Caudate nucleus (tissue), 63 donors: ENCODE measurements at places on chromosomes 2 and 18.

GRCh38 chr2:12661489-12661888 is 55.2 kb upstream of the TRIB2 start:
- DNase-seq: no peak

DNA sequence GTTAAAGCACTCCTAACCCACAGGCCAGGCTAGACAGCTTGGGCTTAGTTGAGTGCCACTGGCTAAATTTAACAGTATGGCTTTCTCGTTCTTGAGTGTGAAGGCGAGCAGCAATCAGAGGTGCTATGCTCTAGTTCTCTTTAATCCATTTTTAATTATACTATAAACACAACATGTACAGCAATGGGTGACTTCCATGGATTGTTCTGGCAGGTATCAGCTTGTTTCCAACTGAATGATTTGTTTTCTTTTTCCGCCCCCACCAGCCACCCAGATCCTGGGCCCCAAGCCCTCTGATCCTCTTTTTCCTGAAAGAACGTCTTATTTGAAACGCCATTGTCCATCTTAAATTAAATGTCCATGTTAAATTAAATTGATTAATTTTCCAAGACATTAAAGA is 244.8 kb downstream of the IKZF2 start:
- DNase-seq: no peak

GRCh38 chr18:4854671-4855070 is 342.4 kb downstream of the AKAIN1 start:
- DNase-seq: no peak

- DNase-seq: no peak
Observed at GRCh38 chr18:8208716-8209115, 400.5 kb upstream of the RAB12 start.

DNA sequence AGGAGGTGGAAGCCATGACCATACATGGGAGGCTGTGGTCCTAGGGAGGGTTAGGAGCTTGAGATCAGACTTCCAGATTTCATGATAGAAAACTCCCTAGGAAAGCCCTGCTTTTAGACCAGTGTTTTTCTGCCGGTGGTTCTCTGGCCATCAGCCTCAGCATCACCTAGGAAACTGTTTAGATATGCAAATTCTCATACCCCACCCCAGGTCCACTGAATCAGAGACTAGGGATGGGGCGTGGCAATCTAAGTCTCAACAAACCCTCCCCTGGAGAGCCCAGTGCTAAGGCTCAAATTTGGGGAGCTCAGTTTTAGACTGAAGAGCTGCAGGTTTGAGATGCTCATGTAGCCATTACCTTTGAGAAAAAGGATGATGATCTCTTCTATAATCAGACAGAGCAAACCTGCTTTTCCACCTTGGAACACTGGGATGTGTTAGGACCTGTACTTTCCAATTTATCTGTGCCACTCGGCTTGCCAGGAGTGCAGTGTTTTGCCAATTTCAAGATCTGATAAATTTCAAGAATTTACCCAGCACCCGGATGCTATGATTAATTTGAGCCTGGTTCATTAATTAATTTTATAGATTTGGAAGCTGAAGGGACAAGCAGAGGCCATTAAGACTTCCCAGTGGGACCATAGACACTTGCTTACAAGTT is 31.5 kb upstream of the LYPD6B start:
- DNase-seq: no peak

- DNase-seq: no peak
Observed at GRCh38 chr18:12774982-12775381, 72.1 kb downstream of the PSMG2 start.
